Spinal cord (tissue), 10 donors: ENCODE measurements at places on chromosomes 3 and 15. TPM values are rescaled to one million over a fixed set of nuclear protein-coding genes. Genes with fewer than 3 reads are reported as not detected.

The LARP6 gene
- total RNA-seq = 32.6 TPM

The GHSR gene
- 0.17 TPM for total RNA-seq

The ADCY5 gene
- total RNA-seq = 56.7 TPM

The ROPN1 gene
- not detected for total RNA-seq

The PRSS50 gene
- not detected for total RNA-seq

The MYZAP gene
- total RNA-seq = 2.4 TPM

The SAMMSON gene
- total RNA-seq = 0.40 TPM

The LRRC3B gene
- total RNA-seq = 24.8 TPM

The CGNL1 gene
- total RNA-seq = 14.5 TPM

The IGDCC3 gene
- 4.7 TPM for total RNA-seq

The KBTBD12 gene
- total RNA-seq = 0.94 TPM

The CPB1 gene
- 0.17 TPM for total RNA-seq

The CD86 gene
- 3.6 TPM for total RNA-seq
